ENCODE measurements at places on chromosomes 12 and 14. TPM values are rescaled to one million over a fixed set of nuclear protein-coding genes. Genes with fewer than 3 reads are reported as not detected.

GRCh38 chr12:10600988-10601387 lies 12.4 kb downstream of the MAGOHB start:
- H3K36me3 ChIP-seq: peaks cover 51% of the 10 kb centered on the region
- no peaks in the 10 kb centered on the region for H3K27me3 ChIP-seq
- peaks cover 34% of the 10 kb centered on the region for H3K4me1 ChIP-seq

DNA sequence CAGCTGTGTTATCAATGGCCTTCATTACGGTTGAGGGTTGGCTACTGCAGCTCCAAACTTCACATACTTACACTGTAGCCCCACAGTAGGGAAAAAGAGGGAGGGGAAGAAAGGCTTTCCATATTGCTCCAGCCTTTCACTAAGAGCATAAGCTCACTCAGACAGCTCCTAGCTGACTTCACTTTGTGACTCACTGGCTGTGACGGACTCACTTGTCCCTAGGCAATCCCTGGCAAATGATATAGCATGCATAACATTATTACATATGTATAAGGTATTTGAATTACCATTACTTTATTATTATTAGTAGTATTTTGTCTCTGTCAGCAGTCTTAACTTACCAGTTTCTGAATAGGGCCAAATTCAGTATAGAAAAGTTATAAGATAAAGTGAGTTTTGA lies 350.7 kb downstream of the RMST start:
- H3K27ac ChIP-seq: no peak overlapping the region
- H3K4me1 ChIP-seq: no peaks in the 10 kb centered on the region
- H3K4me3 ChIP-seq: no peak overlapping the region
- H3K27me3 ChIP-seq: no peaks in the 10 kb centered on the region
- no peak for DNase-seq
- H3K36me3 ChIP-seq: no peaks in the 10 kb centered on the region

GRCh38 chr12:58496411-58497190 lies 423.7 kb downstream of the LRIG3 start:
- H3K27me3 ChIP-seq: no peaks in the 10 kb centered on the region
- H3K4me3 ChIP-seq: no peak overlapping the region
- H3K36me3 ChIP-seq: no peaks in the 10 kb centered on the region
- H3K4me1 ChIP-seq: no peaks in the 10 kb centered on the region
- no peak overlapping the region for H3K27ac ChIP-seq
- no peak for DNase-seq

DNA sequence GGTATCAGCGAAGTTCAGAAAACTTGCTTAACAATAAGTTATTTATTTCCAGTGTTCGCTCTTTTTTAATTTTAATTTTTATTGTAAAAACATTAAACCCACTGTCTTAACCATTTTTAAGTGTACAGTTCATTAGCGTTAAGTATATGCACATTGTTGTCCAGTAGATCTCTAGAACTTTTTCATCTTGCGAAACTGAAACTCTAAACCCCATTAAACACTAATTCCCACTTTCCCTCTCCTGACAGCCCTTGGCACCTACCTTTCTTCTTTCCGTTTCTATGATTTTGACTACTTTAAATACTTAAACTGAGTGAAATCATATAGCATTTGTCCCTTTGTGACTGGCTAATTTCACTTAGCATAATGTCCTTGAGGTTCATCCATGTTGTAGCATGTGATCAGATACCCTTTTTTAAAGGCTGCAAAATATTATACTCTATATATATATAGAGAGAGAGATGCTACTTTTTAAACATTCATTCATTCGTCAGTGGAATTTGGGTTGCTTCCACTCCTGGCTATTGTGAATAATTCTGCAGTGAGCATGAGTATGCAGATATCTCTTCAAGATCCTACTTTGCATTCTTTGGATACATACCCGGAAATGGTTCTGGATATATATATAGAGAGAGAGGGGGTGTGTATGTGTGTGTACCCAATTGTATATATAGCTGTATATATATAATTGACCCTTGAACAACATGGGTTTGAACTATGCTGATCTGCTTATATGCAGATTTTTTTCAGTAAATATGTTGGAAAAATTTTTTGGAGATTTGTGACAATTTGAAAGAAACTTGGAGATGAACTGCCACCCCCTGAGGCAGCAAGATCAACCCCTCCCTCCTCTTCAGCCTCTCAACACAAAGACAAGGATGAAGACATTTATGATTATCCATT lies 74.7 kb upstream of the EVL start:
- no peak overlapping the region for H3K27ac ChIP-seq
- DNase-seq: no peak
- no peak overlapping the region for H3K4me3 ChIP-seq
- peaks cover 3% of the 10 kb centered on the region for H3K4me1 ChIP-seq
- peaks cover 3% of the 10 kb centered on the region for H3K36me3 ChIP-seq

GRCh38 chr14:21063479-21063878 lies 5.9 kb downstream of the RNASE8 start:
- H3K4me3 ChIP-seq: no peak overlapping the region
- H3K27ac ChIP-seq: no peak overlapping the region
- H3K36me3 ChIP-seq: no peaks in the 10 kb centered on the region
- DNase-seq: no peak

- no peak overlapping the region for H3K4me3 ChIP-seq
- H3K27me3 ChIP-seq: peaks cover 18% of the 10 kb centered on the region
- no peaks in the 10 kb centered on the region for H3K4me1 ChIP-seq
- no peaks in the 10 kb centered on the region for H3K36me3 ChIP-seq
- no peak overlapping the region for H3K27ac ChIP-seq
Measured at GRCh38 chr12:25950329-25951115, 8.0 kb upstream of the RASSF8 start.

DNA sequence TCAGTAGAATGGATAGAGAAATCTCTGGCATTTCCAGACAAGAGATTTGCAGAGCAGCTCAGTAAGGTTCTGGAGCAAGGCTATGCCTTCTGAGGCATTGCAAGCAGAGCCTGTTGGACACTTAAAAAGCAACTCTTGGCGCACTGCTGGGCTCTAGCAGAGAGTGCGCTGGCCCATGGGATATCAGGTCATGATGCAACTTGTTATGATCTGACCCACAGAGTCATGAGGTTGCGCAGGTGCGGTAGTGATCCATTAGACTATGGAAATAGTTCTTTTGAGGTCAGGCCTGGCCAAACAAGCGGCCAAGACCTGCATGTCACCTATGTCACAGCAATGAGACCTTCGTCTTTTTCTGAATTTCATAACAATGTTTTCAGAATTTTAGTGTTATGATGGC lies 168.6 kb downstream of the TMTC3 start:
- DNase-seq: no peak
- peaks cover 11% of the 10 kb centered on the region for H3K4me1 ChIP-seq
- peaks cover 3% of the 10 kb centered on the region for H3K27me3 ChIP-seq
- no peak overlapping the region for H3K4me3 ChIP-seq

DNA sequence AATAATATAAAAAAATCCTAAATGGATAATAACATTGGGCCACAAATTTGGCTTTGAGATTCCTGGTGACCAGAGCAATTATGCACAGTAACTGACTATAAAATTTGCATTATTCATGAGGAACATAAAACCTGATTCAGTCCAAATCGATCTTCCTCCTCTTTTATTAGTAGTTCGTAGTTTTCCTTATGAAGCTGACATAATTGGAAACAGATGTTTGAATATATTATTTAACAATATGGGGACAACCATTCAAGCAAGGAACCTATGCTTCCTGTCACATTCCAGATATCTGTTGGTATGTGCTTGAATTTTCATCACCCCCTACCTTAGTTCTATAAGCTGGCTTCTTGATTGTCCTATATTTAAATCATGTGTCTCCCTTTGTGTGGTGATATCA lies 34.9 kb downstream of the CCDC175 start:
- no peaks in the 10 kb centered on the region for H3K4me1 ChIP-seq
- no peak for DNase-seq
- H3K4me3 ChIP-seq: no peak overlapping the region
- H3K27me3 ChIP-seq: peaks cover 7% of the 10 kb centered on the region

The ADGRD1 gene
- total RNA-seq: 0.23 TPM

The SYCP3 gene
- total RNA-seq: 2.0 TPM

The SRRM4 gene
- total RNA-seq: not detected

The FOXG1 gene
- not detected for total RNA-seq

The LYZ gene
- not detected for total RNA-seq

The PSME1 gene
- total RNA-seq: 420 TPM

The TBC1D30 gene
- 0.26 TPM for total RNA-seq

The C1QL4 gene
- not detected for total RNA-seq

The DENND5B gene
- total RNA-seq: 0.06 TPM

The TGFB3 gene
- 1.4 TPM for total RNA-seq

The CHGA gene
- total RNA-seq: not detected

The DPY19L2 gene
- 5.2 TPM for total RNA-seq

All from activated CD8-positive, alpha-beta memory T cell treated with anti-CD3 and anti-CD28 coated beads, Interleukin-2, amount 10 ng/mL, durations not matched to agents 7 days and 5 days (primary cell).